ENCODE measurements at places on chromosomes 5 and 9.

GRCh38 chr5:57417971-57418370 lies 64.6 kb downstream of the ACTBL2 start:
- no peak for DNase-seq

GRCh38 chr9:2345013-2345412 lies 276.6 kb upstream of the VLDLR start:
- DNase-seq: no peak

DNA sequence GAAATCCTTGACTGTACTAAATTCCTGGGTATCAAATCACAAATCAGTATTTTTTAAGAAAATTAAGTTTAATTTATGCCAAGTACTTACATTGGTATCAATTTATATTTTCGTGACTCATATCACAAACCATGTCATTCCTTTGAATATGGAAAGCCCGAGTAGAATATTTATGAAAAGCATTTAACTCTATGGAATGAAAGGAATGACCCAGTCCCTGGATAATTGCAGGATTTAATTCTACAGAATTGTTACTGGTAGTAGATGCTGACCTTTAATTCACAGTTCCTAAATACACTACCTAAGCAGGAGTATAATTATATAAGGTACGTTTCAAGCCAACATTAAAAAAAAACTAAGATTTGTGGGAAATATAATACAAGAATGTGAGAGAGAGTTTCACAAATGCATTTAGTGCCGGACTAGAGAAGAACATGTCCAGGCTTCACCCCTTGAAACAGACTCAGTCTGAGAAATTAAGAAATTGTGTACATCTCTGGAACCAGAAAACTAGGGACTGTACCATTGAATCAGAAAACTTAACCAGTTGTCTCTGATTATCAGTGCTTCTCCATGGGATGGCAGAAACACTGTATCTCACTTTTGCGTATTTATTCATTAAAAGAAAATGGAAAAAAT lies 28.5 kb upstream of the PLPPR1 start:
- no peak for DNase-seq

- no peak for DNase-seq
Measured at GRCh38 chr9:126157826-126158587, 168.6 kb upstream of the MVB12B start.

DNA sequence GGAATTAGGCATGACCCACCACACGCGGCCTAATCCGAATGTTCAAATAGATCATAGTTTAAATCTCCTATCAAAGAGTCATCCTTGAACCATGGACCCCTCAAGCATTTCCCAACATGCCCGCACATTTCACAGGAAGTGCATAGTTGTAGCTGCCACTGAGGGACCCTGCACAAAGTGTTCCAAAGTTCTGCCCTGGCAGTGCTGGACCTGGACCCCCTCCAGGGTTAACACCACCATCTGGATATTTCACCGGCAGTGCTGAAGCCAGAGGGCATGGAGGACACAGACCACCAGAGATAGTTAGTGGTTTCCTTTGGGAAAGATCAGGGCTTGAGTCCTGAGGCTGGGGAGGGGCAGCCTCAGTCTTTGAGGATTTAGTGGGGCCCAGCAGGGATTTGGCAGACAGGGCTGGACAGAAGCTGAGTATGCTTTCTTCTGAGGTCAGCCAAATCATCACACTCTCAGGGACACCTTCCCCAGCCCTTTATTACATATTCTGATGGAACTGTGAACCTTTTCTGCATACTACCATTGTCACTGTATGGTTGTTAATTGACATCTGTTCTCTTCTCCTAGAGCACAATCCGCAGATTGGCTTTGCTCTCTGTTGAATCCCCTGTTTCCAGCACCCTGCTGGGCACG lies 143.6 kb upstream of the EFNA5 start:
- DNase-seq: no peak

GRCh38 chr5:160260881-160261815 lies 31.8 kb downstream of the FABP6 start:
- no peak for DNase-seq

- DNase-seq: no peak
Measured at GRCh38 chr5:8613078-8613685, 744.2 kb downstream of the MTRR start.

DNA sequence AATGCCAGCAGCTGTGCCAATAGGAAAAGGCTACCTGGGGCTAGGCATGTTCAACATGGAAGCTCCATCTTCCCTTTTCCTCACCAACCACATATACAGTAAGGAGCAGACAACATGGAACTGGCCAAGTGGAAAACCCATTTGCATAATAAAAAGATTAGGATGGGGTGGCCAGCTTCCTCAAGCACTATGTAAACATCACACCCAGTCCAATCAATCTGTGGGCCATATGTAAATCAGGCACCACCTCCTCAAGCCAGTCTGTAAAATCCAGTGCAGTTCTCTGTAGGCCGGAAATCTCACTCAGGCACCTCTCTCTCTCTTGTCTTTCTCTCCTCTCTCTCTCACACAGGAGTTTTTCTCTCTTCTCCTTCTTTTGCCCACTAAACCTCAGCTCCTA lies 360.2 kb upstream of the GRIA1 start:
- DNase-seq: no peak

DNA sequence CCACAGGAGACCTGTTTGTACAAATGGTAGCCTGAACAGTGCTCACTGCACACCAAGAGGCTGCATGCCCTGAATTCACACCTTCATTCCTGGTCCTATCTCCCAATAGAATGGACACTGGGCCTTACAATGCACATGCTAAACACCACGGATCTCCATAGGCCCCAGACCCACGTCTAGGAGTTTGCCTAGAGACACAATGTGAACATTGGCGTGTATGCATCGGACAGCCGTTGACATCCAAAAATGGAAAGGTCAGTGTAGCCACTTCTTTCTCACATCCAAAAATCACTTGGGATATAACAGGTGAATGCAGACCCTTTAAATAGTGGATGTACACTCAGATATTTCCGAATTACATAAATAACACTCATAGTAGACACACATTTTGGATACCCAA lies 927 bp downstream of the PAX5 start:
- no peak for DNase-seq

DNA sequence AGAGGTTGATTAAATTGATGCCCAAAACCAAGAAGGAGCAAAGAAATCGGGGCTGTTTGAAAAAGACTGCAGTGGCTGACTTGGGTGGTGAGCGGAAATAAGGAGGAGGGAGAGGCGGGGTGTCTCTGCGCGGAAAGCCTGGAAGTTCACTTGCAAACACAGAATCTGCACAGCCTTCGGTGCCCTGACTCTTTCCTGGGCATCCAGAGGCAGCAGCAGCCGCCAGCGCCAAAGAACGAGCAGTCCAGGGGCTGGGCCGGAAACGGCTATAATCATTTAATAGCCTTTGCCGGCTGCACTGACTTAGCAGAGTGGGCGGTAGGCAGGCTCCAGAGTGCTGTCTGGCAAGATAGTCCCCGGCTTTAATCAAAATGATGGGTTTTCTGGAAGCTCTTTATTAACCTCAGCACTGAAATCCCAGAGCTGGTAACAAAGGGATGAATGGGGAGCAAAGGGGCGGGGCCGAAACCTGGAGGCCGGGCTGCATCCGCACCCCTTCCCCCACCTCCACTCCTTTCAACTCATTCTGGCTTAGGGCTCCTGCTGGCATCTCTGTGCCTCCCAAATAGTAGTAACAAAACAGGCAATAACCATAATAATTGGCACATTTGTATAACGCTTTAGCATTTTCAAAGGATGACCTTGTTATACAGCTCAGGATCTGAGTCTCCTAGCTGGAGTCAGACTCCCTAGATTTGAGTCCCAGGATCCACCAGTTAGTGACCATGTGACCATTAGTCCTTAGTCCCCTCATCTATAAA lies 35.7 kb downstream of the PCDHAC2 start:
- DNase-seq: no peak

DNA sequence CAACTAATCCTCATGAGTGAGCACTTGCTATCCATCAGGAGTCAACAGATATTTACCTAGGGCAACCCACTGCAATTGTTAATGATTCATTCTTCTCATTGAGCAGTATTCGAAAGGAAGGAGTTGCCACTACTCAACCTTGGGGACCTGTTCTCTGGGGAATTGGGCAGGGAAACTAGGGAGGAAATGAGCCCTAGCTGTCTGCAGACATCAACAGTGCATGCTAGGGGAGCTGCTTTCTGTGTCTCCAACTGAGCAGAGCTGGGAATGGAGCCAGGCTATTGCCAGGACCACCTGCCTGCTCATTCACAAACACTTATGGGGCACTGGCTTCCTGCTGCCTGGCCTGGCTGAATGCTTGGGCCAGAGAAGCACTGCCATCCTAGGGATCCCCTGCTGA lies 183.4 kb downstream of the TMEM38B start:
- DNase-seq: no peak

GRCh38 chr9:115006660-115007059 lies 76.3 kb upstream of the TNFSF8 start:
- DNase-seq: peak; percentile 37

GRCh38 chr9:15103290-15103689 lies 193.1 kb upstream of the FREM1 start:
- DNase-seq: no peak

GRCh38 chr5:98104454-98105188 lies 668.8 kb upstream of the RGMB start:
- no peak for DNase-seq

DNA sequence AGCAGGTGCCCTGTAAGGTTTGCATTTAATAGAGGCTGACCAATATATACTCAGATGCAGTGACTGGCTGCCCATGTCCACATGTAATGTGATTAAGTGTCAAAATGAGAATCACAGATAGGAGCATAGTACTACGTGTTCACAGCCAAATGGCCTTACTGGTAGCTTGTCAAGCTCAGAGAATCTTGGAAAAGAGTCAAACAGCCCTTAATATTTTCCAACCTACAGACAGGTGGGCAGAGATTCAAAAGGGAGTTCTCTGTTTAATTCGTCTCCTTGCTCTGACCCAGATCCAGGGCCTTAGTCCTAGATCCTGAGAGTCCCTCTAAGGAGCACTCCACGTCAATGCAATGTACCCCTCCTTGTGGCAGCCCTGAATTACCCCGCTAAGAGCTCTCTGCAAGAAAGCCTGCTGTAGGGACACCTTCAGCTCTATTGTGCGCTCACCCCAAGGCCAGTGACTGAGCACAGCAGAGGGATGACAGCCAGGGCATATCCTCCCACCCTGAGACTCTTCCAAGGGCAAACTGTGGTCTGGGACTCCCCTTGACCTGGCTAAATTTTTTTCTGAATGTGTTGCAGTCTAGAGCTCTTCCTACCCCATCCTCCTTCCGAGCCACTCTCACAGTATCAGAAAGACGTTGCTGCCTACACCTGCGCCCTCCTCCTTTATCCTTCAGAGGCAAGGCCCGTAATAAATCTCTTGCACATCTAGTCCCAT lies 159.2 kb downstream of the SNCAIP start:
- DNase-seq: no peak

GRCh38 chr5:10460252-10460906 lies 18.7 kb downstream of the ROPN1L start:
- DNase-seq: no peak

DNA sequence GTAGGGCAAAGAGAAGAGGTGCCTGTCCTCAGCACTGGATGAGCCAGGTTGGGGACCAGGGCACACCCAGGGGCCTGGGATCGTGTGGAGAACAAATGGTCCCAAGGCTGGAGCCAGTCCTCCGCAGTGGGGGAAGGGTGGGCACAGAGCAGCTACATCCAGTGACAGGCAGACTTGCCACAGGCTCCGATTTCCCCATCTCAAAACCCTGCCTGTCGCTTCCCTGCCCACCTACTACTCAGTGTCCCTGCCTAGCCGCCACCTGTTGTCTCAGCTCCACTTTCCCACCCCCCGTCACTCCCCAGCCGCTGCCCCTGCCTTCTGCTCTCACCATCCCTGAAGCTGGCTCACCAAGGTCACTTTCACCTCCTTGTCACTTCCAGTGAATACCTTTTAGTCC lies 13.9 kb upstream of the ENHO start:
- DNase-seq: no peak

- DNase-seq: no peak
Measured at GRCh38 chr5:91126888-91127287, 256.2 kb downstream of the ARRDC3 start.

DNA sequence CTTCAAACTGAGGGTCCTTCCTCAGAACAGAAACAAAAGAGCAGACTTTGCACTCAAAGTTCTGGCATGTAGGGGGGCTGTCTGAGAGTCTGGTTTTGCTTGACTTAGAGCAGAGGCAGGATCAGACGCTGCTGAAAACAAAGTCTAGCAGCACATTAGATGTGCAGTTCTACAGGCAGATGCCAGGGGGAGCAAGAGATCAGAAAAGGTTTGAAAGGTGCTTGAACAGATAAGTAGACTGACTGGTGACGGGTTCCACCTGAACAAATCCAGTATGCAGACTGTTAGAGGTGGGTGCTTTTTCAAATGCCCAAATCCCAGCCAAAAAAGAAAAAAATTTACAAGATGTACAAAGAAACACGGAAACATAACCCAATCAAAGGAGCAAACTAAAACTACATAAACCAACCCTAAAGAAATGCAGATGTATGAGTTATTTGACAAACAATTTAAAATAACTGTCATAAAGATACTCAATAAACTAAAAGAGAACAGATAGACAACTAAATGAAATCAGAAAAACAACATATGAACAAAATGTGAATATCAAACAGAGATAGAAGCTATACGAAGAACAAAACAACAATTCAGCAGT lies 194.7 kb upstream of the FREM1 start:
- DNase-seq: peak; percentile 56

All from CD4-positive, alpha-beta T cell treated with Interleukin-4 for 4 hours (primary cell).